CD4-positive, alpha-beta T cell (primary cell): ENCODE measurements at places on chromosomes 2 and 18.

GRCh38 chr2:158922601-158923000 lies 45.8 kb upstream of the TANC1 start:
- no peak for DNase-seq

DNA sequence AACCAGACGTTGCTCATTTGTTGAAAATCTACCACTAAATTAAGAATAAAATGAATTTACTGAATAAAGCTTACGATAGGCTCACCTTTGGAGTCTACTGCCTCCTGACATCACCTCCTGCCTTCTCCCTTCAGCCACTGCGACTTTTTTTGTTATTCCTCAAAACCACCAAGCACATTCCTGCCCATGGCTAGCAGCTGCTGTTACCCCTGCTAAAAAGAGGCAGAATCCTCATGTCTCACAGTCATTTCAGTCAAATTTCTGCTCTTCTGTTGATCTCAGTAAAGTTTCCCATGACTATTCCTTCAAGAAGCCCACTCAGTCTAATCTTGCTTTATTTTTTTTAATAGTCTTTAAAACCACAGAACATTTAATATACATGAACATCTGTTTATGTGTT lies 40.8 kb upstream of the ANKRD62 start:
- no peak for DNase-seq

GRCh38 chr18:67305466-67305865 lies 211.1 kb downstream of the DSEL start:
- DNase-seq = no peak

GRCh38 chr2:218956039-218956438 lies 3.4 kb upstream of the CDK5R2 start:
- DNase-seq = no peak

DNA sequence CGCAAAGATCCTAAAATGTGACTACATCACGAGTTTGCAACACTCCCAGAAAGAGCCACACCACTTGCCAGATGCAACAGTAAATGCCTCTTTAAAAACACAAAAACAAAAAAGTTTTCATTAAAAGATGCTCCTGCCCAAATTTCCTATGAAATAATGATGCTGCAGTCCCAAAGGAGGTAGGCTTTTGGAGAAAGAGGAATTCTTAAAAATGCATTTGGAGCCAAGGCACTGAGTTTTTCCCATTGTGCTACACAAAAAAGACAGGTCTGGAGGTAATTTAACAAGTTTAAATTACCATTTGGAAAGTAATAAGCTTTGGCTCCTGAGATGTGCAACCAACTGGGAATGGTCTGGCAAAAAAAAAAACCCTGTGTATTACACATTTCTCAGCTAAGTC lies 145.0 kb downstream of the PID1 start:
- DNase-seq = no peak

DNA sequence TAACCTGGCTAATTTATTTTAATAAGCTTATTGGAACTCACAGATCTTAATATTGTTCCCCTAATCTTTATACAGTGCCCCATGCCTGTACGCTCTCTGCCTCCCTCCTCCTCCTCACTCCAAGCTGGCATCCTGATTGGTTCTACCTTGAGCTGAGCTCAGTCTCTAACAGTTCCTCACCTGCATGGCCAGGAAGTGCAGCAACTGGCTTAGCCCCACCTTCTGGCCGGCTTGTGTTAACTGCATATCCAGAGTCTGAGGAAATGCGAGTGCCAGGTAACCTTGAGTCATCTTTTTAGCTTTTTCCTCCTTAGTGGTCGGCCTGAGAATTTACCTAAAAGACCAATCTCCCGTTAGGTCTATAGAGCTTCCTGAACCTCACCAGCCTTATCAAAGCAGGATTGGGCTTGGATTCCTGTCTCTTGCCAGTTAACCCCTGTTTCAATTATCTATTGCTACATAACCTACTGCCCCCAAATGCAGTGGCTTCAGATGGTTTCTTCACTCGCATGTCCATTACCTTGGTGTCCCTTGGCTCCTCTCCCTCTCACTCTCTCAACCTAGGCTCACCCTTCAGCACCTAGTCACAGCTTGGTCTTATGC lies 89.5 kb upstream of the STK39 start:
- DNase-seq = peak; percentile 36

DNA sequence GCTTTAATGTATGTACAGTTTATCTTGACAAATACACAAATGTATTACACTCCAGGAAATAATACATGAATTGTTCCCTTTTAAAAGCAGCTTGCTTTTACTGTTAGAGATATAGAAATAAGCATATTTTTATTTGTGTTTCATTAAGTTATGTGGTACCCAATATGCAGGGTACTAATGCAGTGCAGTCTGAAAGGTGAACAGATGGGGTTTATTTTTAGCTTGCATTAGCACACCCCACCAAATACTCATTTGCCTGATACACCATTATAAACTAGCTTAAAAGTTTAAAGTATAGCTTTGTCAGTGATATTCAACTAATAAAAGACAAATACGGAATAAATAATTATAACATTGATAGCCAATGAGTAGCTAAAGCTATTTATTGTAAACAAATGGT lies 394.7 kb upstream of the ZNF804A start:
- no peak for DNase-seq

GRCh38 chr2:239913636-239914417 lies 111.3 kb downstream of the NDUFA10 start:
- DNase-seq = no peak

DNA sequence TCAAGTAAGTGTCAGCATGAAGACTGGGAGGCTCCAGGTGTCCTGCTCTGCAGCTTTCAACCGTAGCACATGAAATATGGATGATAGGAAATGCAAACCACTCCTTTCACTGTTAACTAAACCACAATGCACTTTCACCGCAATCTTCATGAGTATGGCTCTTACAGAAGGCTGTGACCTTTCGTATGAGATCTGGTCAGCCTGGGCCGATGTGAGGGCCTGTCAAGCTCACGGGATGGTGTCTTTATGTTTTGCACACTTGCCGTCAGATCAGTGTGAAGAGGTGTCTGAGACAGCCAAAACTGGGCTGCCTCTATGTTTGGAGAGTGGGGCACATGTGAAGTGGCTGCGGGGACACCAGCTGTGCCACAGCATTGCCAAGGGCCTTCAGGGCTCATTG lies 62.8 kb upstream of the AFF3 start:
- no peak for DNase-seq

- DNase-seq = no peak
Measured at GRCh38 chr2:24454294-24454693, 36.8 kb upstream of the NCOA1 start.

- no peak for DNase-seq
Measured at GRCh38 chr18:59768409-59768808, 71.2 kb upstream of the CCBE1 start.

DNA sequence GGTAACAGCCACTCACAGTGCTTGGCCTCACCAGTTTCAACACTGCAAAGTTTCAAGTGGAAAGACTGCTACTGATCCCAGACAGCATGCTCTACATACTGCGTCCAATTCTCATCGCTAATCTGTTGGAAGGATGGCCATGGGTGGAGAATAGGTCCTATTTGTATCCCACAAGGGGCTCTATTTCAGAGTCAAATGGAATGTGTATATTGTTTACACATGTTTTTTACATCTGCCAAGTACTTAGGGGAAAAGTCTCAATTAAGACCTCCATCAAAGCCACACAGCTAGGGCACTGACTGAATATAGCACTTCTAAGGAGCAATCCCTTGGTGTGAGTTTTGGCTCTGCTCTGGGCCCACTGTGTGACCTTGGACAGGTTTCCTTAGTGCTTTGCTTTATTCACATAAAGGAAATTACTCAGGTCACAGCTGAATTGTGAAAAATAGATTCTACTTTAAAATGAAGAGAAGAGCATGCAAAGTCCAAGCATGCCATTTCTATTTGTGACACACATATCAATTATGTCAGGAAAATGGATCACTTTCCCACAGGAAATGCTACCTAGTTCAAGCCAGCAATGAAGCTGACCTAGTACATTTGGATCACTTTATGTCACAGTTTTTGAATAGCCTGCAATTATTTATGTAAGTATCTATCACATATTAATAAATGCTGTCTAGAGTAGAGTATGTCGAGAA lies 112.9 kb upstream of the STK17B start:
- no peak for DNase-seq
